NCI-H1436 (cell line): ENCODE measurements at places on chromosomes 4 and X.

DNA sequence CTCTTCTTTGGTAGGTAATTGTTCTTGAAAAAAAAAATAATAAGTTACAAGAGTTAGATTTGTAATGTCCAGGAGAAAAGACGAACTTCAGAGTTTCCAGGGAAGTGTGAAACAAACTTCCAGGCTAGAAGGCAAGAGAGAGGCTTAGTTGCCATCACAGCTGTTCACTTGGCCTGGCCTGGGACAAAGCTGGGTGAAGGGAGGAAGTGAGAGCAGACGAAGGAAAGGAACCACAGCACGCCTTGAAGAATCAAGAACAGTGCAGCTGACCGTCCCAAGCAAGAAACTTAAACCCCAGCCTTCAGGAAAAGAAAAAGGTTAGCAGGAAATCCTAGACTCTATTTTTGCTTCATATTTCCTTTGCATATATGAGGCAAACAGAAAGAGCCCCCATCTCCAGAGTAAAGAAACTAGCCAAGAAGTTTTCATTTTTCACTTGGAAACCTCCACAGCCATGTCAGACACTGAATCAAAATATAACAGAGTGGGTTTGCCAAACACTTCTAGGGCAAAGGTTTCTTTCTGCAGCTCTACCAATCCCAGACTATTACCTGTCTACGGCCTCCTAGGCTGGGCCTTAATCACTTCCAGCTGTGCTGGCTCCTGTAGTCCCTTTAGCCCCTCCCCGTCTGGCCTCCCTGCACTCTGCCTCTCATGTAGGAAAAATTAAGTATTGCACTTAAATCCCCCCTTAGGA lies 209.6 kb downstream of the SPATA18 start:
- no peak for DNase-seq

- DNase-seq = no peak
Measured at GRCh38 chr4:120443116-120443515, 376.5 kb upstream of the MAD2L1 start.

DNA sequence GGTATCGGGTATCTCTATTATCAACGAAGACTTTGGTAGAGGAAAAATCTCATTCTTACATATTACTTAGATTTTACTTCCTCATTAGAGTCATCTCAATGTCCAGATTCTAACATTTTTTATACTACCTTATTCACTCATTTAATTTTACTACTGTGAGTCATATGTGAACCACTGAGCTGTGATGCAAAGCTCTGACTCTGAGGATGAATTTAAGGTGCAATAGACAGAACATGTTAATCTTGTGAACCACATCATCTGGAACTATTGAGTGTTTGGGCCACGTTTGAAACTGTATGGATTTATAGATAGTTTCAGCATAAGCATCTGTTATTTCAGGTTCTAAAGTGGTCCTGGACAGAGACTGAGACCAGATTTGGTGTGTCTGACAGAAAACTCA lies 78.4 kb downstream of the PWWP3B start:
- no peak for DNase-seq

DNA sequence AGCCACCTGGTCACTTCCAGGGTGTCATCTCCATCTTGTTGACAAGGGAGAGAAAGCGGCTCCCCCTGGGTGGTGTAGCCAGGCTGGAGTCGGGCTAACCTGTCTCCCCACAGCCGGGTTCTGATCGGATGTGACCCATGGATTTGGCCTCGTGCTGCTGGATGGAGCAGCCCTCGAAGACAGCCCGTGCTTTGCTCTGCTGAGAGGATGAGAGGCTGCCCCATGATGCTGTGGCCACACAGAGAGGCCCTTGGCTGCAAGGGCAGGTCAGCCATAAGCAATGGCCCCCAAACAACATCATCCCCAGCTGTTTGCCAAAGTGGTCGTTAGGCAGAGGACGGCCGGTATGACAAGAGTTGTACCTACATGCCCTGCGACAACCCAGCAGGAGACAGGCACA lies 106.6 kb downstream of the HMX1 start:
- DNase-seq = no peak

- no peak for DNase-seq
Measured at GRCh38 chr4:28709891-28710290, 1849.2 kb downstream of the STIM2 start.

DNA sequence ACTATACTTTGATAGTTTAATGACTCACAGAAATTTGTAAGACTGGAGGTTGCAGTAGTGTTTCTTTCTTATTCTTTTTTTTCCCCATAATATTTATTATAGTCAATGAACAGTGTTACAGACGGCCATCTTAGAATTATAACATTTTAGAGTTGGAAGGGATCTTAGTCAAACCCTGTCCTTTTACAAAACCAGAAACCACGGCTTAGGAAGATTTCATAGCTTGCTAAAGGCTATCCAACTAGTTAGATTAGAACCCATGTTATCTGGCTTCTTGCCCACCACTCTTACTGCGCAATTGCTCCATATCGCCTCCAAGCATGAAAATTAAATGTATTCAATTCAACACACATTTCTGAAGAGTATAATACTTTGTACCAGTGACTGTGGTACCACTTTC lies 1.1 kb downstream of the XIAP start:
- DNase-seq = no peak

GRCh38 chr4:1361431-1361830 lies 14.4 kb downstream of the UVSSA start:
- no peak for DNase-seq
